ENCODE measurements at places on chromosomes 6 and 20. TPM values are rescaled to one million over a fixed set of nuclear protein-coding genes. Genes with fewer than 3 reads are reported as not detected.

The PNLDC1 gene
- total RNA-seq: not detected

The HLA-DOA gene
- not detected for total RNA-seq

The CLDN20 gene
- total RNA-seq: not detected

DNA sequence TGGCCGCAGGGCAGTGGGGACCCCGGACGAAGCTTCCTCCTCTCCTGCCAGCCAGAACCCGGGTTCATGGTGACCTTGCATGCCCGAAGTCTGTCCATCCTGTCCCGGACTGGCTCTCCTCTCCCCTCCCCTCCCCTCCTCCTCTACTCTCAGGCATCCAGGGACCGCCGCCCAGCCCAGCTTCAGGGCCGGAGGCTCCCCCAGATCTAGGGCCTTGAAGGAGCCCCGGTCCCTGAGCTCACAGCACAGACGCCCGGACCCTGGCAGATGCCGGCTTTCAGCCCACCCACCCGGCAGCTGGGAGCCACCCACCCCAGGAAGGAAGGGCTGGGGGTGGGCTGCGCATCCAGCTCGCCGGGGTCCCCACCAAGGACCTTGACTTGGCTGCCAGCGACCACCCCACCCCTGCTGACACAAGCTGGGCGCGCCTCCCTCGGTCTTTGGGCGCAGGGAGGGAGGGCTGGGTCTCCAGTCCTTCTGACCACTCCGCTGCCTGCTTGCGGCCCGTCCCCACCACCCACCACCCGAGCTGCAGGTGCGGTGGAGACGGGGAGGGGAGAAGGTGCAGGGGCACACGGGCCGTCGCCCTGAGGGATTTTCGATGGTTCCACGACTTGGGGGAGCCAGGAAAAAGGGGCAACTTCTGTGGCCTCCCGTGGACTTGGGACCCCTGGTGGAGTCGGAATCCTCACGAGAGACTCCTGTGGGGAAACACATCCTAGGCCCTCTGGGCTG lies 5.8 kb upstream of the ABHD16B start:
- no peak for DNase-seq

GRCh38 chr6:161068321-161068741 lies 76.8 kb downstream of the MAP3K4 start:
- DNase-seq: no peak

DNA sequence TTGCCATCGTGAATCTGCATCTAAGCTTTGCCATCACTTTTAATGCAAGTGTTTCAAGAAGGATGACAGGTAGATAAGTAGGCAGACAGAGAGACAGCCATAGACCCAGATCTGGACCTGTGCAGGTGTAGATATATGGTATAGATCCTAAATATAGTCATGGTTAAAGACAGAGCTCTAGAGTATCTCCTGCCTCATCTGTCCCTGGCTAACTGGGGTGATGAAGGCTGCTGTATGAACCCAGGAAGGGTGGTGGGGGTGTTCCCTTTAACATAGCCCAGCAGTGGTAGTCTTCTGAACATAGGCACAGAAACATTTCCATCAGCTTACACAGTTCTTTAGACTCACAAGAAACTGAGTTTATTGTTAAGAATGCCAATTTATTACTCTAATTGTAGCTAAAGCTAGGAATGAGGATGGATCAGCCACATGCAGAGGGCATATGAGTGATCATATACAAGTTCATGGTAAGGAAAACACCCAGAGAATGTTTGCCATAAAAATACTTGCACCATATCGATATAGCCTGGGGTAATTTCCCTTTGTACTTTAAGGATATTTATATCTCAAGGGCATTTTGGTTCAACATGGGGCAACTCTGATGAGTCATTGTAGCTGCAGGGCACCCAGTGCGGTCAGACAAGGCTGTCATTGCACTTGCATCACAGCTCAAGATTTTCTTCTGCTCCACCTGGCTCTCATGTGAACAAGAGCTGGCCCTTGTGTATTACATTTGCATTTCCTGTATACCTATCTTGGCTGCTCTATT lies 587.2 kb downstream of the EPM2A start:
- DNase-seq: peak; percentile 34

DNA sequence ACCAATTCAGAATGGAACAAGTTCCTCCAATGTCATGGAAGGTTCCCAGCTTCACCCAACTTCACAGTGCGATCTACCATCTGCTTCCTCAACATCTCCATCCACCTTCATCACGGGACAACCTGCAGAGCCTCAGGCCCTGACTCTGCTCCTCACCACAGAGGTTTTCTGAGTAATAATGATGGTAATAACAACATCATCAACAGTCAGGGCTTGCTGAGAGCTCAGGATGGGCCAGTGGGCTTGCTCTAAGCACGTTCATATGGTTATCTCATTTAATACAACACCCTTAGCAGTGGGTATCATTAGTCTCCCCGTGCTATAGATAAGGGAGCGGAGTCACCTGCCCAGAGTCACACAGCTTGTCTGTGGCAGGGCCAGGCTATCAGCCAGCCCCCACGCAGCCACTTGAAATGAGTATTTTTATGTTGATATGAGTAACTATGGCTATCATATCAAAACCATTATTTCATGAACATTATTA lies 38.6 kb downstream of the PREX1 start:
- DNase-seq: no peak

- no peak for DNase-seq
These were observed 43.2 kb downstream of the STK35 start for GRCh38 chr20:2144850-2145249.

DNA sequence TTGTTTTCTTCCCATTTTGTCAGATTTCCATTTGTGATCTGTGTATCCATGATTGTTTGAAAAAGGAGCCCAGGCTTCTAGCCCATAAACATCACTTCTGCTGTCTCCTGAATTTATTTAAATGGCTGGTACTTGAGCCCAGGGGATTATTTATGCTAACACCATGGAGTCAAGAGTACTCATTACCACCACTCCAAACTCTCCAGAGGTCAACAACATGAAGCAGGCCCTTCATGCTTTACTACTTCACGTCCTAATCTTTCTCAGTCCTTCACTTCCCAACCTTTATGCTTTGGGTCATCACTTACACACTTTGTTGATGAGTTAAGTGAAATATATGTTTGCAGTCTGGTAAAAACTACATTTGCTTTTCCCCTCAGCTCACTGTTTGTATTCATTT lies 247.8 kb downstream of the BMP2 start:
- no peak for DNase-seq

All from fibroblast of the aortic adventitia (primary cell).